CD4-positive, alpha-beta T cell treated with Interleukin-6 for 4 hours (primary cell): ENCODE measurements at places on chromosomes 5 and 9.

DNA sequence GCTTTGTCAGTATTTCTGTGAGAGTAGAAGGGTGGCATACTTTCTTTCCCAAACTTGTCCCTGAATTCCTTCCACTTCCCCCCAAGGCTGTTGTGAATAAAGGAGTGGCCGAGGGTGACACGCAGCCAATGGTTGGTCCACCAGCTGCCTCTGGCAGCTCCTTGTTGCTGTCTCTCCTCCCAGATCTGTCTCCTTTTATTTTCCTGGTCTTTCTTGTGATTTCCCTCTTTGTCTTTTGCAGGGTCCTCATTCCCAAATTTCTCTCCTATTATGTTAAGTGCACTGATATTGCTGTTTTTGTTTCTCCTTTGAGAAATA is 137.5 kb upstream of the HMHB1 start:
- no peak for DNase-seq

GRCh38 chr5:113663879-113664541 is 150.5 kb downstream of the YTHDC2 start:
- peak; percentile 35 for DNase-seq

DNA sequence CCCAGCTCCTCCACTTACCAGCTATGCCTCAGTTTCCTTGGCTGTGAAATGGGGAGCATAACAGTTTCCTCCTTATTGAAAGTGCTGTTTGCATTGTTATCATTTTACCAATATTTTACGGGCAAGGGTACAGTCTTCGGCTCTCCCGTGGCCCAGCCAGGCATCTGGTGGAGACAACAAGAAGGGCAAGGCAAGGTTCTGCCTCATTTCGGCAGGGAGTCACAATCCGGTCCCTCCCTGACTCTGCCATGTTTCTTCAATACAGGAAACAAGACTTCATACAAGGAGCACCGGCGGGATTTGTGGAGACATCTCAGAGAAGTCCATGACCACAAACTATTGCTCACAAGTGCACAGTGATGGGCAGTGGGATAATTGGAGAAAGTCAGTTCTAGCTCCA is 174.0 kb downstream of the FGF18 start:
- no peak for DNase-seq

DNA sequence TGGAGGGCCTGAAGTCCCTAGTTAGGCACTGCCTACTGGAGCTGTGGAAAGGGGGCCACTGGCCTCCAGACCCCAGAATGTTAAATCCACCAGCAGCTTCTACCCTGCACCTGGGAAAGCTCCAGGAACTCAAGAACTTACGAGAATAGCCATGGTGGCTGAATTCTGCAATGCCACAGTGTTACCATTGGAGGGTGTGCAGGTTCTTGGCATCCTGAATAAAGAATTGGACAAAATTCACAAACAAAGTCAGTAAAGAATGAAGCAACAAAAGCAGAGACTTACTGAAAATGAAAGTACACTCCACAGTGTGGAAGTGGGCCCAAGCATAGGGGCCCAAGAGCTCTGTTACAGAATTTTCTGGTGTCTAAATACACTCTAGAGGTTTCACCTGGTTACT is 107.0 kb downstream of the PRDM9 start:
- no peak for DNase-seq

- no peak for DNase-seq
These were observed 100.3 kb upstream of the SPOCK1 start for GRCh38 chr5:137599457-137599856.

DNA sequence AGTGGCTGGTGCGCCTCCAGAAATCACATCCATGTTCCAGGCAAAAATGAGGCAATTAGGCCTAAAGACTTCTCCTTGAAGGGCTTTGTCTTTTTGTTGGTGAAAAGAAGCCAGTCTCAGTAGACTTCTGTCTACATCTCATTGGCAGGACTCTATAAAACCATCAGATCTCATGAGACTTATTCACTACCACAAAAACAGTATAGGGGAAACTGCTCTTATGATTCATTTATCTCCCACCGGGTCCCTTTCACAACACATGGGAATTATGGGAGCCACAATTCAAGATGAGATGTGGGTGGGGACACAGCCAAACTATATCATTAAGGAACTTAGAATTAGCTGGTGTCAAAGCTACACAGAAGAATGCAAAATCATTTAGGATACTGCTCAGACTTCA is 77.7 kb upstream of the SNX2 start:
- DNase-seq: no peak

- no peak for DNase-seq
These were observed 45.0 kb upstream of the PRRC2B start for GRCh38 chr9:131348631-131349521.

GRCh38 chr5:172751761-172752510 is 19.1 kb downstream of the DUSP1 start:
- no peak for DNase-seq

GRCh38 chr9:29588361-29588760 is 2015.1 kb upstream of the C9orf72 start:
- DNase-seq: no peak

DNA sequence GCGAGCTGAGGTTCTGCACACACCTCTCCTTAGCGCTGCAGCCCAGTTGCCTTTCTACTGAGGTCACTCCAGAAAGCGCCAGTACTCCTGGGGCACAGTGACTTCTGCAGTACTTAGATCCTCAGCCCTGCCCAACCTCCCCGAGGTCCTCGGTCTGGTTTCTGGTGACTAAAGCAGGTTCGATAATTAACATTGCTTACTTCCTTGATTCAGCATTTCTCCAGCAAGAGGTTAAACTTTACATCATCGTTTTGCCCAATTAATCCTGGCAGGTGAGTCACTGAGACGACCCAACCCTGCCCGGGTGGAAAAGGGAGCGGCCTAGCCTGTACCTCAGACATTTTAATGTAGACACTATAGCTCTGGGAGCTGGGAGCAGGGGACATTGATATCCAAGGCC is 77.6 kb downstream of the PLAC8L1 start:
- no peak for DNase-seq

- no peak for DNase-seq
These were observed 81.0 kb downstream of the ADAMTS2 start for GRCh38 chr5:179264053-179264782.

DNA sequence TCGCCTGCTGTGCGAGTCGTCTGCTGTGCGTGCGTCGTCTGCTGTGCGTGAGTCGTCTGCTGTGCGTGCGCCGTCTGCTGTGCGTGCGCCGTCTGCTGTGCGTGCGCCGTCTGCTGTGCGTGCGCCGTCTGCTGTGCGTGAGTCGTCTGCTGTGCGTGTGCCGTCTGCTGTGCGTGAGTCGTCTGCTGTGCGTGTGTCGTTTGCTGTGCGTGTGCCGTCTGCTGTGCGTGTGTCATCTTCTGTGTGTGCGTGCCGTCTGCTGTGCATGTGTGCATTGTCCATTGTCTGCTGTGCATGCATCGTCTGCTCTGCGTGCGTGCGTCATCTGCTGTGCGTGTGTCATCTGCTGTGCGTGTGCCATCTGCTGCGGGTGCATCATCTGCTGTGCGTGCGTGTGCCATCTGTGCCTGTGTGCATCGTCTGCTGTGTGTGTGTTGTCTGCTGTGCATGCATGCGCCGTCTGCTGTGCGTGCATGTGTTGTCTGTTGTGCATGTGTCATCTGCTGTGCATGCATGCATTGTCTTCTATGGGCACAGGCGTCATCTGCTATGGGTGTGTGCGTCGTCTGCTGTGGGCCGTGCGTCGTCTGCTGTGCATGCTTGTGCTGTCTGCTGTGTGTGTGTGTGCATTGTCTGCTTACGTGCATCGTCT is 68.6 kb upstream of the IRX4 start:
- DNase-seq: no peak

- no peak for DNase-seq
These were observed 64.6 kb upstream of the TAF11L2 start for GRCh38 chr5:17433406-17433805.

- no peak for DNase-seq
These were observed 13.2 kb upstream of the ACO1 start for GRCh38 chr9:32371279-32371678.

DNA sequence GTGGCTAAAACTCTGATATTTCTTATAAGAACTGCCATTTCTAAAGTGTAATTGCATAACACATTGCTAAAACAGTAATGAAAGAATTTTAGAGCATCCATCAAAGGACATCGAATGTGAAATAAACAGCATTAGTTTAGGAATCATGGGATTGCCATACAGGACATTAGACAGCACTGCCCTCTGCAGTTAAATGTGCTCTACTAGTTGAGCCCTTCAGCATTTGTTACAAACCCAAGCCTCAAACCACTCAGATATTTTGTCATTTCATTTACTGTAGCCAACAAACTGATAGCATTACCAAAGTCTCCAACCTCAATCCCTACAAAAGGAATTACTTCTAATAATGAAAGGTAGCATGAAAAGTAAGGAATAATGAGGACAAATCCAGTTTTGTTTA is 116.8 kb upstream of the COX7C start:
- DNase-seq: no peak

GRCh38 chr9:27489087-27489876 is 34.8 kb upstream of the IFNK start:
- no peak for DNase-seq

DNA sequence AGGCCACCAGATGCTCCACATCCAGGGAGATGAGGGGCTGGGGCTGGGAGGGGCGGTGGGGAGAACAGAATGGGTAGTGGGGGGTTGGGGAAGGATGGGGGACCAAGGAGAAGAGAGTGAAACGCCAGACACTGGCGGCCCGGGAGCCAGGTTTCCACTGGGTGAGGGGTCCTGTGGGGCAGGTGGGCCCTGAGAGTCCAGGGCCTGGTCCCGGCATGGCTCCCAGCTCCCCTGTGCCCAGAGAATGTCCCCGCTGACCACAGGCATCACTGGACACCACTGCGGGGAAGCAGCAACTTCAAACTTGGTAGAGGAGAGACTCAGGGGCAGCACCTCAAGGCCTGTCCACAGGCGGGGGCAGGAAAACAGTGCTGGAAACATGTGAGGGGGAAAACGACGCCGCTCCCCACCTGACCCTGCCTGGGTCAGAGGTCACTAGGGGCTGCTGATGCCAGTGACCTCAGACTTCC is 13.2 kb downstream of the NINJ1 start:
- DNase-seq: no peak

DNA sequence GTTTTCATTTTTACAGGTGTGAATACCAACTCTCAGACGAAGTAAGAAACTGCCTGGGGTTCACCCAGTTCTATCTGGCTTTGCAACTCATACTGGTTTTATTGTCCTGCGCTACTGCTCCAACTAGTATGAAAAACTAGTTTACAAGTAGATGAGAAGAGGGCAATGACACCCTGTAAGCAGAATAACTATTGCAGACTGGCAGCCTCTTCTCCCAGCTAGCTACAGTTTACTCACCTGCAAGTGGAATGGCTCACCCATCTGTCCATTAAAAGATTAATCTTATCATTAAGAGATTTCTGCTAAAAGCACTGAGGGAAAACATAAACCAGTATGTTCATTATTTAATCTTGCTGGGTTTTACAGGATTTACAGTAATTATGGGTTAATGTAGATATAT is 113.4 kb downstream of the FRMD3 start:
- no peak for DNase-seq

- no peak for DNase-seq
These were observed 109.3 kb upstream of the CPEB4 start for GRCh38 chr5:173778784-173779304.

GRCh38 chr9:15965246-15965745 is 412.5 kb downstream of the CCDC171 start:
- DNase-seq: no peak

DNA sequence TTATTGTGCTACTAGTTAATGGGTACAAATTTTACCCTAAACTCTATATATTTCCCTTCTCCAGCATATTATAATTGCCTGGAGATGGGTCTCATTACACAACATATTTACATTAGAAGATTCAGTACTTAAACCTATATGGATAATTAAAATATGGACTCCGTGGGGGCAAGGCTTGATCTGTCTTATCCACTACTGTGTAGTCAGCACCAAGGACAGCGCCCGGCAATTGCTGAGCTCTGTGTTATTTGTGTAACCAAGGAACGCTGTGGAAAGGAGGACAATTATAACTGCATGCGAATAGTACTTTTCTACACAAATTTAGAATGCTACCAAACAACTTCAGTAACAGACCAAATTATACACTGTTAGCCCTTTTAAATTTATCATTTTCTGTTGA is 77.7 kb downstream of the DNAH5 start:
- no peak for DNase-seq

DNA sequence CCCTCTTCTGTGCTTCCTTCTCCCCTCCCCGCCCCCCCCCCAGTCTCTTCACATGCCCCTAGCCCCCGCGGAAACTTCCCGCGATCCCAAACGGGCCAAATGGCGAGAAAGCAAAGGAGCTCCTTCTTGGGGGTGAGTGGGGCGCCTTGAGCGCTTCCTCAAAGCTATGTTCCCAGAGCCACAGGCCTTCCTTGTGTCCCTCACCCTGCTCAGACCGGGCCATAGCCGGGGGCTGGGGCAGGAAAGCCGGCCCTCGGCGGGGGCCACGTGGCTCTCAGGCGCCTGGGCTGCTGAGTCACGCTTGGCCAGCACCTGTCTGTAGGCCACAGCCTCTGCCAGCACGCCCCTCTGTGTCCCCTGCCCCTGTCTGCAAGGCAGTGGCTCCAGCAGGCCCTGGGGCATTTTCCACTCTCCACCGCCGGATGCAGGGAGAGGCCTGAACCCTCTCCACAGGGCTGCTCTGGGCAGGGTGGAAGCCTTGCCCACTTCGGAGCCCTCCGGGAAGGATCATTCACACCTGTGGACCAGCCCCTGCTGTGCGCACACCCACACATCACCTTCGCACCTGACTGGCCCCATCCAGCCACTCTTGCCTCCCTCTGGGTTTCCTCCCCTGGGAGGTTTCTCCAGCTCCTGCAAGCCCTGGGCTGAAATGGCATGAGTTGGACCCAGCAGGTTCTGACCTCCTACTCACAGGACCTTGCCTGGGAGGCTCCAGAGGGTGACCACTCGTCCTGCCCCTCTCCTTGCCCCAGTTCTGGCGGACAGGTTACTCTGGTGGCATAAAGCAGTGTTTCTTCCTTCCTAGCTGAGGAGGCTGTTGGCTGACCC is 1.2 kb upstream of the SQSTM1 start:
- peak; percentile 49 for DNase-seq
